ENCODE measurements at places on chromosomes 13 and 19.

GRCh38 chr19:18765224-18765623, 25.9 kb downstream of the COMP start:
- DNase-seq = peak; percentile 75

- DNase-seq = no peak
Observed at GRCh38 chr13:28485996-28486543, 8.9 kb downstream of the FLT1 start.

DNA sequence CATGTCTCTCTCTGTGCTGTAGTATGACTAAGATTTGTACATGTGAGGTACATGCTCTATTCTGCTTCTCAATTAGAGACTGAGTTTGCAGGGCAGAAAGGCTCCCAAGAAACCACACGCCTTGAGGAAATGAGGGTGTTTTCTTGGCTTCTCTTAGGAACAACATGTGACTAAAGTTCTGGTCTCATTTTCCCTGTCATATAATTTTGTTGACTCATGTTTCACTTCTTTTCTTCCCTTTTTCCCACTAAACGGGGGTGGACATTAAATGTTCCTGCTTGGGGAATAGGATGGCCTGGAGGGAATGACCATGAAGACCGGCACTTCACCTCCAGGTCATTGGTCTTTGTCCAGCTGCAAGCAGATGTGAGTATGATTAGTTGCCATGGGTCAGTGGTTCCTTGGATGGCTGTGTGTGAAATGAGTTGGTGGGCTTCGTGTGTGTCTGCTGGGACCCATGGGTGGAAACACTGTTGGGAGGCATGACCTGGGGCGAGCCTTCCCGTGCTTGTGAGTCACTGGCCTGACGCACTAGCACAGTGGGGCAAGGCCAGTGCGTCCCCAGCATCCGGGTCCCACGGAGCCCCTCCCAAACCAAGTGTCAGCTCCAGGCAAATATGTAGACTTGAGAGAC, 56.6 kb downstream of the COL4A1 start:
- no peak for DNase-seq

- no peak for DNase-seq
Observed at GRCh38 chr19:6718741-6719539, 1.5 kb downstream of the C3 start.

- no peak for DNase-seq
Observed at GRCh38 chr19:19422156-19422555, 16.7 kb downstream of the GATAD2A start.

DNA sequence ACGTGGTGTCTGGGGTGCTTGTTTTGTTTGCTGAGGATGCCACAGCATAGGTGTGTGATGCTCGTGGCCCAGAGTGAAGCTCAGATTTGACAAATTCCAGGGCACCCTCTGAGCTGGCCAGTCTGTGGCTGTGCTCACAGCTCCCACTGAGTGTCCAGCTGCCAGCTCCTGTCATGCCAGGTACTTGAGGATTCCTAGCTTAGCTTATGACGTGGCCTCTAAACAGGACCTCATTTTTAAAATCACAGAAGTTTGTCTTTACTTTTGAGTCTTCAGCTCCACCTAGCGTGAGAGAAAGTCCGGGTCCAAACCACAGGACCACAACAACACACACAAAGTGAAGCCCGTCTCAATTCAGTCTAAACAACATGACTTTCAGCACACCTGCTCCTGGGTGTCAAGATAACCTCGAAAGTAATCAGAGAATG, 117.3 kb downstream of the RAB20 start:
- no peak for DNase-seq

DNA sequence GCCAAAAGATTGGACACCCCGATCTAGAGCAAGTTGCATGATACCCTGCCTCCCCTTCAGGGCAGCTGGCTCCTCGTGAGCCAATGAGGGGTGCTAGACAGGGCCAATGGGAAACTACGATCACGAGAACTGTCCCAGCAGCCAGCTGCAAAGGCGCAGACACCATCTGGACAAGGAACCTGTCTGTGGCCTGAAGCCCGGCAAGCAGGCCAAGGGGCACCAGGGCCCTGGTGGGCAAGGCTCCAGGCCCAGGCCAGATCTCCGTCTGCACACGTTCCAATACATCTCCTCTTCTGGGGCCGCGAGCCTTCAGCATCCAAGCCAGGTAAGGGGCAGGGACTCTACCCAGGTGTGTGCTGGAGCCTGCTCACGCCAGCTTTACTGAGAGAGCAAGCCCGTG, 20.2 kb downstream of the MED26 start:
- no peak for DNase-seq

DNA sequence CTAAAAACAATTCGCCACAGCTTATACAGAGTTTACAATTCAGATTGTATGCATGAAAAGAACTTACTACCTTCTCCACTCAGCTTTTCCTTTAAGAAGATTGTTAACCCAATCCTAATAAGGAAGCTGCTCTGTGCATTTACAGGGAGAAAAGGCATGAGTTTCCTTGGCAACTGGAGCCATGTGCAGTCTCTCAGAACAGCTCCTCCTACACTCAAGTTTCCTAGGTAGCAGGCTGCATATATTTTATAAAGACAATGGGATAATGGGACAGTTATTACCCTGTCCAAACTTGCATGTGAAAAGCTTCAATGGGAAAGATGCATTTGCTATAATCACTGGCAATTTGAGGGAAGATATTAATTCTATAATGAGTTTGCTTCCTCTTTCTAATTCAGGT, 125.5 kb upstream of the TRPC4 start:
- peak; percentile 57 for DNase-seq

- DNase-seq = no peak
Observed at GRCh38 chr19:48746738-48747575, at the start of gene IZUMO1. Gene IZUMO1, minus strand, starts transcription at chr19:48746909. Its CDS starts 1,050 bp downstream, at chr19:48745859.

- DNase-seq = no peak
Observed at GRCh38 chr13:95087746-95088305, 213.4 kb downstream of the ABCC4 start.

- peak; percentile 70 for DNase-seq
Observed at GRCh38 chr19:2032296-2032941, 16.9 kb upstream of the BTBD2 start.

DNA sequence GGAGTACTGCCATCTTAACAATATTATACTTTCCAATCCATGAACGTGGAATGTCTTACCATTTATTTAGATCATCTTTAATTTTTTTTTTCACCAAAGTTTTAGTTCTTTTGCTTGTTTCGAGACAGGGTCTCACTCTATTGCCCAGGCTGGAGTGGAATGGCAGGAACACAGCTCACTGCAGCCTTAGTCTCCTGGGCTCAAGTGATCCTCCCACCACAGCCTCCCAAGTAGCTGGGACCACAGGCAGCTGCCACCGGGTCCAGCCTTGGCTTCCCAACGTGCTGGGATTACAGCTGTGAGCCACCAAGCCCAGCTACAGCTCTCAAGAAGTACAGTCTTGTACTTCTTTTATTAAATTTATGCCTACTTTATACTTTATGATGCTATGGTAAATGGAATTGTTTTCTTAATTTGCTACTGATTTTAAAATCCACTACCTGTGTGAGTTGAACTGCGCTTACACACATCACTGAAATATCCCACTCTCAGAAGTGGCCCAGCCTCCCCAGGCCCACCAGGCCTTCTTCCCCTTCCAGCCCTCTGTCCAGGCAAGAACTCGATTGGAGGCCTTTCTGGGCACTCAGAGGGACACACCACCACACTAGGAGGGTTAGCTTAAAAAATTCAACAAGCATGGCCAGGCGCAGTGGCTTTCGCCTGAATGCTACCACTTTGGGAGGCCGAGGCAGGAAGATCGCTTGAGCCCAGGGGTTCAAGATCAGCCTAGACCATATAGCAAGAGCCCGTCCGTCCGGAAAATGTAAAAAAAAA, 1.0 kb upstream of the PGLS start:
- no peak for DNase-seq

DNA sequence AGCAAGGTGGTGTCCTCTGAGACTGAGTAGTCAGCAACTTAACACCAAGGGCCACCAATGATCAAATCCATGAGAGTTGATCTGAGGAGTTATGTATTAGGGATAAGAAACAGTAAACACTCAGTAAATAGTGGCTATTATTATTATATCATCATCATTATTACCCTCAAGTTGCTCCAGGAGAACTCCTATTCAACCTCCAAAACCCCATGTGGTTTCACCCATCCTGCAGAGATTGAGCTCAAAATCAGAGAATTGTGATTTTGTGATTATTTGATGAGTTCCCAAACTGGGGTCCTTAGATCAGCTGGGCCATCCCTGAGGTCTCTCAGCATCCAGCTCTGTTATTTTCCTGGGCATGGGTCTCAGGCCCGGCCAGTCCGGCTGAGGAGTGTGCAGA, 3.5 kb upstream of the CGB7 start:
- DNase-seq = no peak

Measured in NCI-H2081 (cell line).